Testis (tissue), 5 donors: ENCODE measurements at places on chromosomes 4 and X.

GRCh38 chr4:89797117-89797516 is 39.8 kb downstream of the SNCA start:
- peak; percentile 17 for DNase-seq

GRCh38 chrX:78548012-78548411 is 111.1 kb downstream of the RTL3 start:
- DNase-seq = no peak

DNA sequence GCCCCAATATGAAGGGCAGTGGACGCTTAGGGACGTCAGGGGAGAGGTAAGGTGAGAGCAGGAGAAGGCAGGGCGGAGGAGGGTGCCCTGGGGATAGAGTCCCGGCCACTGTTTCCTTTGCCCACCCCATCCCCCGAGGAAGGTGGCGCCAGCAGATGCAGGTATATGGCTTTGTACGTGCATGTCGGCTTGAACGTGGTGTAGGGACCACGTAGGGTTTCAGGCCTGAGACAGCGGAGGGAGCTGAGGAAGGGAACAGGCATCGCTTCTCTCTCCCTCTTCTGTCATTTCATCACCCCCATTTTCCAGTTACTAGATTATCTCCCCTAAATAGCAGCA is 97.9 kb downstream of the PHKA2 start:
- no peak for DNase-seq

DNA sequence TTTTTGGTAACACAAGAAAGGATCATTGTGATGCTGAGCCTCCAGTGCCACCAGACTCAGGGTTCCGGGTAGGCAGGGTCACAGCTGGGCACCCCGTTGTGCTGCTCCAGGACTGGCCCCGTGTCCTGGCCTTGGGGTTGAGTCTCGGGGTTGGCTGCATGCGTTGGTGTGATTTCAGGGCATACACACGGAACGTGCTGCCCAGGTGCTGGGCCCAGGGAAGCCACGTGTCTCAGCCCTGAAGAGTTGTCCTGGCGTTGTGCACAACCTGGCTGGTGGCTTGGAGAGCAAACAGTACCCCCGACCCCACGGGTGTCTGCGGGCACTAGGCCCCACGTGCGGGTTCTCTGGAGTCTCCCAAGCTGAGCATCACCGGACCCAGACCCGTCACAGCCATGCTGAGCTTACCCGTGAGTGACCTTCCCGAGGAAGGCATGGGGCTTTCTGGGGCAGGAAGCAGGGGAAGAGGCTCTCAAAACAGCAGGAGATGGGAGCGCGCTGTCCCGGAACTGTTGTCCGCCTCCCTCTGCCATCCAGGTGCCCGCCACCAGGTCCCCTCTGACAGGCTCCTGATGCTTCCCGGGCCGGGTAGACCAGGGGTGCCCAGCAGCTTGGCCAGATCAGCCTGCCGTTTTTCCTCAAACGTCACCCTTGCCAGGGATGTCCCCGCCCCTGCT is 66.1 kb upstream of the ENPP6 start:
- no peak for DNase-seq

DNA sequence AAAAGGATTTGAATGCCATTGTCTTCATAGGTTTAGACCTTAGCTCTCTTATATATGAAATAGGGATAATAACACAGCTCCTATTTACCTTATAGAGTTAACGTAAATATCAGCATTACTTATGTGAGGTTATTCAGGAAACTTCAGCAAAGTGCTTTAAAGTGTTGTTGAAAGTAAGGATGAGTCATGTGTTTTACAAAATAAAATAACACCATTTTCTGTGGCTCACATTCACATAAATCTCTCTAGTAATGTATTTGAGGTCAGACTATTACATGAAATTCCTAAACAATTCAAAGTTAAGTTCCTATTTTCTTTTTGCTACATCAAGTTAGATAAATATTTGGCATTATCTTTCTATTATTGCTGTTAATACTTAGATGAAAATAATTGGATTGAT is 2.9 kb downstream of the GNRHR start:
- no peak for DNase-seq
